Occipital lobe (tissue), 3 donors: ENCODE measurements at places on chromosomes 13 and 19. TPM values are rescaled to one million over a fixed set of nuclear protein-coding genes. Genes with fewer than 3 reads are reported as not detected.

Gene LRRC25
- 0.78 TPM for total RNA-seq

- DNase-seq: no peak
Observed at GRCh38 chr13:36038785-36039555, 92.2 kb downstream of the DCLK1 start.

DNA sequence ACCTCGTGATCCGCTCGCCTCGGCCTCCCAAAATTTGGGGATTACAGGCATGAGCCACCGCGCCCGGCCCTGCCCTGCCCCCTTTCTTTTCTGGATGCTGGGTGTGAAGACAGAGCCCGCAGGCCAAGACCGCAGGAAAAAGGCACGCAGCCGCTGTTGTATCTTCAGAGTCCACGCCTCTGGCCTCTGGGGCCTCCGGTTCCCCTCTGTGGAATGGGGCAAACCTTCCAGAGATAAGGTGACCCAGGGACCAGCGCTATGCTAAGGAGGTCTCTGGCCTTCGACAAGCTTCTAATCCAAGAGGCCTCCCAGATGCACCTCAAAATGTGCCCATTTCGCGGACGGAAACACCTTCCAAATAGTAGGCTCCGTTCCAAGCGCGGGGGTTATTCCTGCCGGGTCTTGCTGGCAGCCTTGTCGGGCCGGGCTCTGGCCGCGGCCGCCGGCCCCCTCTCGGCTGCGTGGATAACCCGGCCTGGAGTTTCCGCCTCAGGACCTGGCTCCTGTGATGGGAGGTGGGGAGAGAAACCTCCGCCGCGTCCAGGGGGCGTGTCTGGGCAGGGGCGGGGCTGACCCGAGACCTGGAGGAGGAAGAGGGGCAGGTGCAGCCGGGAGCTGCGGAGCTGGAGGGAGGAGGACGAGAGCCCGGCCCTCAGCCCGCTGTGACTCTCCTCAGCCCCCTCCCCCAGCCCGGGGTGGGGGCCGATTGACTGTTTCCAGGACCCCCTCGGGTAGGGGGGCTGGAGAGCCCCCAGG is 13.1 kb downstream of the TJP3 start:
- no peak for DNase-seq

GRCh38 chr13:40671956-40672764 is 5.7 kb upstream of the FOXO1 start:
- no peak for DNase-seq

Gene KRTDAP
- total RNA-seq: not detected

Gene PGLYRP2
- not detected for total RNA-seq

Gene FSD1
- total RNA-seq: 28.4 TPM

DNA sequence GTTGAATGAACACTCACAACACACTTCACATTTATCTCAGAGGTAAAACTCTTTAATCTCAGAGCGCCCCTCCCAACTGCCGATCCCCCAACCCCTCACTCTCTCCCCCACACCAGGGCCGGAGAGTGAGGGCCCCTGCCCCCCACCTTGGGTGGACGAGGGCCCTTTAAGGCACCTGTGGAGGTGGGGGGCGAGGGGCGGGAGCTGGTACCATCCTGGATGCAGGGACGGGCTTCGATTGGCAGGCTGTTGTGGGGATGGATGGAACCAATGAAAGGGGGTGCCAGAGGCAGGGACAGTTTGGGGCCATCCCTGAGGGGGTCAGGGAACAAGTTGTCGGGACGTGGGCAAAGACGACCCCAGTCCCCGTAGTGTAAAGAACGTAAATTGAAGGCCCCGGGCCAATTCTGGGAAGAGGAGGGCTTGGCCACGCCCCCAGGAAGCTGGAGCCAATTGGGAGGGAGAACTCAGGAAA is 1.7 kb upstream of the PNKP start:
- DNase-seq: no peak

DNA sequence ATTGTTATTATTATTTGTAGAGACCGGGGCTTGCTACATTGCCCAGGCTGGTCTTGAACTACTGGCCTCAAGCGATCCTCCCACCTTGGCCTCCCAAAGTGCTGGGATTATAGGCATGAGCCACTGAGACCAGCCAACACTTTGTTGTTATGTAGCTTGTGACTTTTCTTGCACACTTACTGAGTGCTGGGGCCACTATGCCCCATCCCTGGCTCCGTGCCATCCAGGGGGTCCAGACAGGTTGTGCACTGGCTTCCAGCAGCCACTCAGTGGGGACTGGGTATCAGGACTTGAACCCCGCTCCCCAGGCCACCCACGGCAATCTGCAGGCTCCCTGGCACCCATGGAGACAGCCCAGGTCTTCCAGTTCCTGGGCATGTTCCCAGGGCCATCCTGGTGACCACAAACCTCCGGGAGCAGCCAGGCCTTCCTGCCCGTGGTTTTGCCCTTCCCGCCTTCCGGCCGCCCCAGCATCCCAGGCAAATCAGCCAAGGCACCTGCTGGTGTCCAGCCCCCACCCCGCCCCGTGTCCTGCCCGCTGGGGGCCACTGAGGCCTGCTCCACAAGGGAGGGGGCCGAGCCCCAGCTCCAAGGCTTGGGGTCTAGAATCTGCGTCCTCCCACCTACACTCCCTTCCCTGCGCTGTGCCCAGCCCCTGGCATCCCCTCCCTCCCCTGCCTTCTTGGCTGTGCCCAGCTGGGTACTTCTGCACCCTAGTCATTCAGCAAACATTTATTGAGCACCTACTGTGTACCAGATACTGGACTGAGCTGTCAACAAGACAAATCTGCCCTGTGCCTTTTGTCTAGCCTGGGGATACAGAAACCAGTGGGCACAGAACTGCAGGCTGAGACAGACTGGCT is 23.7 kb upstream of the SEMA6B start:
- no peak for DNase-seq

GRCh38 chr13:35744566-35745178 is 268.2 kb upstream of the MAB21L1 start:
- DNase-seq: no peak

- DNase-seq: no peak
Observed at GRCh38 chr13:44278166-44278565, 95.5 kb upstream of the SERP2 start.

- DNase-seq: no peak
Observed at GRCh38 chr19:1967087-1967608, 26.2 kb downstream of the CSNK1G2 start.

Gene NEK5
- total RNA-seq: 0.94 TPM

Gene NRTN
- not detected for total RNA-seq

DNA sequence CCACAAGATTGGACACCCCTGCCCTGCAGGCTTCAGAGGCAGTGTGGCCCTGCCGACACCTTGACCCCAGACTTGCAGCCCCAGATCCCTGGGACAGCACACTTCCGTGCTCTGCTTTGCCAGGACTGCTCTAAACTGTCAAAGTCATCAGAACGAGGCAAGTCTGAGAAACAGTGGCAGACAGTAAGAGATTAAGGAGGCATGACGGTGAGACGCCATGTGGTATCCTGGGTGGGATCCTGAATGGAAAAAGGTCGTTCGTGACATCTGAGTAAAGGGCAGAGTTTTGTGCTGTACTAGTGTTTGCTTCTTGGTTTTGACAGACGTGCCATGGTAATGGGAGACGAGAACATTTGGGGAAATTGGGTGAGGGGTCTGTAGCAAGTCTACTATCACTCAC is 13.8 kb downstream of the ZNF579 start:
- no peak for DNase-seq

GRCh38 chr13:68027306-68027705 is 797.2 kb upstream of the PCDH9 start:
- no peak for DNase-seq

- no peak for DNase-seq
Observed at GRCh38 chr19:38700902-38701454, 43.3 kb downstream of the CAPN12 start.

DNA sequence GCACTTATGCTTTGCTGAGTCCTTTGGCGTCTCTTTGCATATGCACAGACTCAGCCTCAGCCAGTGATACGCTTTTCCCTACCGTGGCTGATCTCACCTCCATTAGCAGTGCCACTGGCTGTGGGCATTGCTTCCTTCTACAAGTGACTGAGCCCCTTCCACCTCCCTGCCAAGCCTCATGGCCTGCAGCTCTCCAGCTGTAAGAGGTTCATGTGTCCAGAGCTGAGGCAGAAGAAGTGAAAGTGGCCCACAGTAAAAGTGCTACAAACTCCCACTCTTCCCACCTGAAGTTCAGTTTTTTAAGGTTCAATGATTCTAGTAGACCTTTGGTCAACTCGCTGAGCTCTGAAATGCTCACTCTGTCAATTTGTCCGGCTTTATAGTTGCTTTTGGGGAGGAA is 44.7 kb downstream of the SMARCA4 start:
- DNase-seq: no peak

Gene KLK3
- total RNA-seq: not detected

Gene TRAPPC5
- 16.7 TPM for total RNA-seq

- DNase-seq: peak; percentile 54
Observed at GRCh38 chr19:37594982-37595382, 306 bp downstream of the ZNF540 start.

- DNase-seq: no peak
Observed at GRCh38 chr19:23774524-23774971, 15.9 kb upstream of the ZNF681 start.

- peak; percentile 80 for DNase-seq
Observed at GRCh38 chr19:45439569-45440258, 16.0 kb upstream of the ERCC1 start.

DNA sequence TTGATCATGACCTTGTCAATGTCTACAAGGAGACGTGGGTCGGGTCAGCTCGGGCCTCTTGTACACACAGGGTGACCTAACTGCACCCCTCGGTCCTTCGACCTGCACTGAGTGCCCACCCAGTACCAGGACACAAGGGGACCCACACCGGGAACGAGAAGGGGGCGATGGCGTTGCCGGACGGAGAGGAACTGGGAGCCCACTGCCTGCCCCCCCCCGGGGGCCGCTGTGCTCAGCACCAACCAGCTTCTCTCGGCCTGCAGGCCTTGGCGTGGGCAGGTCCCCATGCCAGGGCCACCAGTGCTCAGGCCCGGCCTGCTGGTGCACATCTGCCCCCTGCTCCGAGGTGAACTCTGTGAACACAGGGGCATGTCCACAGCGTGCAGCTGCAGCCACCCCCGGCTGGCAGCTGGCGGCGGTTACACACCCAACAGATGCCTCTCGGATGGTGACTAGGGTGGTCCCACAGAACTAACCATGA is 14.1 kb downstream of the CFD start:
- no peak for DNase-seq
